ENCODE measurements at places on chromosomes 1 and 21. TPM values are rescaled to one million over a fixed set of nuclear protein-coding genes. Genes with fewer than 3 reads are reported as not detected.

The PRAMEF12 gene
- not detected for total RNA-seq

The ATP1A1 gene
- total RNA-seq, result 116 TPM

DNA sequence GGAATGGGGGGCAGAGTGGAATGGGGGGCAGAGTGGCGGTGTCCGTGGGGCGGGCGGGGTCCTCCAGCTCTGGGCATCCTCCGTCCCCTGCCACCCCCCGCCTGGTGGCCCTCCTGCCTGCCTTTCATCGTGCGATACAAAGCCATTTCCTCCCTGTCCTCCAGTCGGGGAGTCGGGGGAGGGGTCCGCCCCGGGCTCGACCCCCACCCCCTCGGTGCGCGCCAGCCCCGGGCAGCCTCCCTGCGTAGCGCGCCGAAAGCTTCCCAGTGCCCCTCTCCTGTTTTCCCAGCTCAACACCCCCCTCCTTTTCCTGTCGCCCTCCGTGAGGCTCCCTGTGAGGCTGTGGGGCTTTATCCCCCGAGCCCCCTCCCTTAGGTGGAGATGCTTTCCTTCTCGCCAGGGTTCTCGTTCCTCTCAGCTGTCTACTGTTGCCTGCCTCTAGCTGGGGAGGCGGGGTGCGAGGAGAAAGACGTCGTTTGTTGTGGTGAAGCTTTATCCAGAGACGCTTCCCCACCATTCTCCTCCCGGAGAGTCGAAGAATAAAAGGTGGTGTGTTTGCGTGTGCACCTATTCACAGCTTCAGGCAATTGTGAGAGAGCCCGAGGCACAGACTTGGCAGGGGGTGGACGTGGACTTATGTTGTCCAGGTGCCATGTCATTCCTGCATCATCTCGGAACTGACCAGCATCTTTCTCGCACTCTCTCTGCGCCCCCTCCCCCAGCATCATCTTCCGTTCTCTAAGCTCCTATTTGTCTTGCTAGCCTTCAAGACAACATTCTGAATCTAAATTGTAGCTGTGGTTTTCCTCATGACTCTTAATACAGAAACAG is 848 bp downstream of the DNM3 start:
- DNase-seq, result peak; percentile 15

The DNAJC28 gene
- total RNA-seq, result not detected

The GSTM4 gene
- 13.6 TPM for total RNA-seq

The AVPR1B gene
- not detected for total RNA-seq

GRCh38 chr1:245860657-245861544 is 646.2 kb downstream of the SMYD3 start:
- DNase-seq, result no peak

DNA sequence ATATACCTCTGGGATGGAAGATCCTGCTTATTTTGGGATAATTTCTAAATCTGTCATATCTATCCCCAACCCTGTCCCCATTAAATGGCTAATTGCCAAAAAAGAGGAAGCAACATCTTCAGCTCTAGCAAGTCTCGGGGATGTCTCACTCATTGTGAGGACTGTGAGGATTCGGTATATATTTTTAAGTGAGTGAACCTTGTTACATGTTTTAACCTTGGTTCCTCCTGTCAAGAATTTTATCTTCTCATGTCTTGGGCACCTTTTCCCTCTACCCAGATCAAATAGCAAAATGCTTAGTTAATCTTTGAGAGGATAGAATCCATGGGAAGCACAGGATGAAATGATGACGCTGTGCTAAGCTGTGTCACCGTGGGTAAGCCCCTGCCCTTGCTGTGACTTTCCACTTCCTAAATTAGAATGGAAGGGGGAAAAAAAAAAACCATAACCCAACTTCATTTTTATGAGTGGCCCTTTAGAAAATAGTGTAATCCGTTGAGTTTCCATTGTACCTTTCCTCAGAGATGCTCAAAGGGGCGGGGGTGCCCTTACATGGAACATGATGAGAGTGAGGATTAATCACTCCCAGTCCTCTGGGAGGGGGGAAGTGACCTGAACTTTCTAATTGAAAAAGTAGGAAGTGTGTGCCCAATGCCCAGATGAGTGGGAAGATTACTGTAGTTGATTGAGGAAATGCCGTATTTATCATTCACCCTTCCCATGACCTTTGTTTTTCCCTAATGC is 7.6 kb downstream of the ATP1A1 start:
- DNase-seq, result no peak

DNA sequence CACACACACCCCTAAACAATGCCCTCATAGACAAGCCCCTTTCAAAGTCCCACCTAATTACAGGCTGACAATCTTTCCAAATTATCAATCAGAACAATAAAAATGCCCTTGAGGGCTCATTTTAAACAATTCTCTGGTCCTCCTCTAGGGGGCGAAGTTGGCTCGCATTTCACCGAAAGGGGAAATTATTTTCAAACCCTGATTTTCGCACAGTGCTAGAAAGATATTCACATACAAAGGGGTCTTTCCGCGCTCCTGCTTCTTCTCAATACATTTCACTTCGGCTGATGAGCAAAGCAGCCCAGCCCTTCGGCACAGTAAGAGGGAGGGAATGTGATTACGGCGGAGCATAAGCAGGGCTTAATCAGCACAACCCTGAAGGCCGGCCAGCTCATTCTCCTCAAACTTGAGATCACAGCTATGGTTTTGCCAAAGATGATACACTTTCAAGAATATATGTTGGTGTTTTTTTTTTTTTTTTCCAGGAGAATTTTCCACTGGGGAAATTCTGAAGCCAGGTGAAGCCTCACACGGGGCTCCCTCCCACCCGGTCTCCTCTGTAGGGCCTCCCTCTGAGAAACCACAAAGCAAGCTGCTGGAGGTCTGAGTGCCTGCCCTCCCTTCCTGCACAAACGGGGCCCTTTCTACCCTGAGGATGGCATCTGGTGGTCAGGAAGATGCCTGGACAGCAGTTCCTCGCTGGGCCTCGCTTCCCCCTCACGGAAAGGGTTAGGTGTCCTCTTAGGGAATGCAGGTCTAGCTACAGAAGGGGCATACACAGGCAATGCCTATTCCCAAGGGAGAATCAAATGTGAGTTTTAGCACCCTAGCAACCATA is 66.9 kb downstream of the GNG12 start:
- peak; percentile 39 for DNase-seq

GRCh38 chr1:182281541-182281940 is 110.0 kb downstream of the GLUL start:
- no peak for DNase-seq

GRCh38 chr1:61004262-61005003 is 77.9 kb upstream of the NFIA start:
- no peak for DNase-seq

The TTC39A gene
- total RNA-seq, result 27.5 TPM

- no peak for DNase-seq
Observed at GRCh38 chr1:184296466-184297243, 90.2 kb upstream of the C1orf21 start.

DNA sequence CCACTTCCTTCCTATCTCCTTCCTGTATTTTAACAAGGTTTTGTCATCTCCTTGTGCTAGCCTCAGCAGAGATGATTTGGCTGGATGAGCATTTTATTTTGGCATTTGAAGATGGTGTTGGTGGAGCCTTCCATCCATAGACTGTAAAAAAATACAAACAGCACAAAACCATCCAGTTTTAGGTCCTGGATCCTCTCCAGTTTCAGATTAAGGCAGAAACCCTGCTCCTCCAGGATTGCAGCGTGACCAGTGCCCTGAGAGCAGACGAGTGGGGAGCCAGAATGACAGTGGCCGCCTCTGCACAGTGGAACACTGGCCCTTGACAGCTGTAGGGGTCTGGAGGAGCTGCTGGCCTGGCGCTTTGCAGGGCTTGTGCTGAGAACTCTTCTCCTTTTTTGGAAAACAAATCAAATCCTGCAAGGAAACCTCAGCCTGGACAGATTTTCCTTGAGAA is 72.2 kb upstream of the GADD45A start:
- DNase-seq, result no peak

GRCh38 chr1:73516451-73516850 is 681.5 kb downstream of the LRRIQ3 start:
- no peak for DNase-seq

DNA sequence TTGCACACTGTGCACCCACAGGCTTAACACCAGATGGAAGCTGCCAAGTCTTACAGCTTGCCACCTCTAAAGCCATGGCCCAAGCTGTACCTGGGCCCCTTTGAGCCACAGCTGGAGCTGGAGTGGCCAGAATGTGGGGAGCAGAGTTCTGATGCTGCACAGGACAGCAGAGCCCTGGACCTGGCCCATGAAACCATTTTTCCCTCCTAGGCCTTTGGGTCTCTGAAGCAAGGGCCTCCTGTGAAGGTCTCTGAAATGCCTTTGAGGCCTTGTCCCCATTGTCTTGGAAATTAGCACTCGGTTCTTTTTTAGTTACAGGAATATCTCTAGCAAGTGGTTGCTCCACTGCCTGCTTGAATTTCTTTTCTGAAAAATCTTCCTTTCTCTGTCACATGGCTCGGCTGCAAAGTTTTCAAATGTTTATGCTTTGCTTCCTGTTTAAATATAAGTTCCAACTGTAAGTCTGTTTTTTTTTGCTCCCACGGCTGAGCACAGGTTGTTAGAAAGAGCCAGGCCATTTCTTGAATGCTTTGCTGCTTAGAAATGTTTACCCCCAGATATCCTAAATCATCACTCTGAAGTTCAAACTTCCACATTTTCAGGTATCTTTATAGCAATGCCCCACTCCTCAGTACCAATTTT is 156.8 kb upstream of the GORAB start:
- DNase-seq, result no peak

DNA sequence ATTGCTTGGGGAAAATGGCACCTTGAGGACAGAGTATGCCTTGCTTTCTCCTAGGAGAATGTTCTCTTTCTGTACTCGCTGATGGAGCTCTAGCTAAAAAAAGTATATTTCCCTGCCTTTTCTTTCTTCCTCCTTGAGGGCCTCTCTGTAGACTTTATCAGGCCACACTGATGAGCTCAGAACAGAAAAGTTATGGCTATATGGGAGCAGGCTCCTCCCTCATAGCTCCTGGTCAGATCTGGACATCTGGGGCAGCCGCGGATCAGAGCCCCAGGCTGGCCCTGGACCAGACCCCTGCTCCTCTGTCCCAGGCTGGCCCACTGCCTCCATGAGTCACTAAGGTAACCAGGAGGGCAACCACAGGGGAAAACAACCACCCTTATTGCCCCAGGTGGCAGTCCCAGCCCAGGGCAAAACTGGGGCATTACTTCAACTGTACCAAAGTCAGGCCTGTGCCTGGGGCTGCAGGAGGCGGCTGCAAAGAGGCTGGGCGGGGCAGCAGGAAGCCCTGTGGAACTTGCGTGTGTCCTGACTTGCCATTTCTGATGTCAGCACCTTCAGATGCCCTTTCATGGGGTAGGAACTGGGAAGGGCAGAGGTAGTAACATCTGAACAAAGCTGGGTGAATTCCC is 26.3 kb upstream of the ZNF648 start:
- no peak for DNase-seq

DNA sequence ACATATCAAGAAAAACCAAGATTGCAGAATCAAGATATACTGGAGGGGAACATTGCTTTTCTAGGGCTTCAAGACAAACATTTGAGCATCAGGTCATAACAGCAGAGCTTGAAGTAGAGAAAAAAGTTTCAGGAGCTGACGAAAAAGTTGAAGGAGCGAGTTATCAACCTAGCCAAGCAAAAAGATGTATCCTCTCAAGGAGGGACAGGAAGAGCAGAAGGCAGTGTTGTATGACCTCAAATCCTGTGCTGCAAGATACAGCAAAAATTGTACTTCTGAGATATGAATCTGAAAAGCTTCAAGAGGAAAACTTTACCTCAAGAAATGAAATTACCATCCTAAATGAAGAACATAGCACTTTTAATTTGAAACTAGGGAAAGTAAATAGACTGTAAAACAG is 153.1 kb downstream of the AK5 start:
- DNase-seq, result no peak

The OR2L2 gene
- not detected for total RNA-seq

The GJA4 gene
- total RNA-seq, result not detected

DNA sequence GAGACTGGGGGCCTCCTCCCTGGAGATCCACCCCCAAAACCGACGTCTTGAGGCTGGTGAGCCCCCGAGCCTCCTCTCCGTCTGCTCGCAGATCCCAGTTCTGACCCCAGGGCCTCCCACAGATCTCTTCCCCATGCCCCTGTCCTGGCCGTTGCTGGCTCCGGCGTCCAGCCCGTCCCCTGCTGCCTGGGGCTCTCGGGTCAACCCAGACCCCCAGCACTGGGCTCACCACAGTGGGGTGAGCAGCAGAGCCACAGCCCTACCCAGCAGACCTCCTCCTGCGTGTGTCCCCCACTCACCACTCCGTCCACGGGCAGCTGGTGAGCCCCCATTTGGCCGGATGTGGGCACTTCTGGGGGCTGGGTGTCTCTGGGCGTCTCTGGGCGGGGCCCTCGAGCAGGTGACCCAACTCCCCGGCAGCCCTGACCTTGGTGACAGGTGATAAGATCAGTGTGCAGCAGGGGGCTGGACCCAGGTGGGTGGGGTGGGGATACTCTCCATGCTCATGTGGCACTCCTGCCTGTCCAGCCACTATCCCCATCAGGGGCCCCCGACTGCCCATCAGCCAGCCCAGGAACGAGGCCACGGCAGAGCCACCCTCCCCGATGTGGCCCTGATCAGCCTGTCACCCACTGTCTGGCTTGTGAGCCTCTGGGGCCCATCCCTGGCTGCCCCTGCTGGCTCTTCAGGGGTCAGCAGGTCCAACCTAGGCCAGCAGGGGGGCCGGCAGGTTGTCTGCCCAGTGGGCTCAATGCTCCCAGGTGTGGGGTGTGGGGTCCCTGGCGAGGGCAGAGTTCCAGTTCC is 709 bp downstream of the TNFRSF14 start:
- no peak for DNase-seq

DNA sequence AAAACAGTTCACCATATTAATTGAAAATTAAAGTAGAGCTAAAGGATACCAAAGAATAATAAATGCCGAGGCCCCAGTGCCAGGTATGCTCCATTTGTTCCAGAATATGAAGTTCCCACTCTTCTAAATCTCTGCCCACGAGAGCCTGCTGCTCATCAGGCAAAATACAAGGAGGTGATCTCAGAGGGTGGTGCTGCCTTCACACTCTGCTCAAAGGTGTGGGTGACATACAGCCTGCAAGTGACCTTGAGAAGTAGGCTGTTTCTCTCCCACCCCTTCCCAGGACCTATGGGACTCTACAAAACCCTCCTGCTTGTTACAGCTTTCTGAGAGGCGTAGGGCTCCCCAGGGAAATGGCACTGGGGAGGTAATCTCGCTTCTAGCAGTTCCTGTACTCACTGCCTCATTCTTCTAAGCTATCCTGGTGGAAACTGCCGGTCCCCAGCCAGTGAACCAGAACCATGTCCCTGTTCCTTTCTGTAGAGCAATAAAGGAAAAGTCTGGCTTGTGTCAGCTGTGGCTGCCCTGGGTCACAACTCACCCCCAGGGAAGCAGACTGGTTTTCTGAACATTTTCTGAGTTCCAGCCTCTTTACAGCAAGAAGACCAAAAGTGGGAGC is 26.9 kb upstream of the DPT start:
- DNase-seq, result peak; percentile 13

- DNase-seq, result peak; percentile 9
Observed at GRCh38 chr1:9589144-9589718, 520 bp downstream of the TMEM201 start.

DNA sequence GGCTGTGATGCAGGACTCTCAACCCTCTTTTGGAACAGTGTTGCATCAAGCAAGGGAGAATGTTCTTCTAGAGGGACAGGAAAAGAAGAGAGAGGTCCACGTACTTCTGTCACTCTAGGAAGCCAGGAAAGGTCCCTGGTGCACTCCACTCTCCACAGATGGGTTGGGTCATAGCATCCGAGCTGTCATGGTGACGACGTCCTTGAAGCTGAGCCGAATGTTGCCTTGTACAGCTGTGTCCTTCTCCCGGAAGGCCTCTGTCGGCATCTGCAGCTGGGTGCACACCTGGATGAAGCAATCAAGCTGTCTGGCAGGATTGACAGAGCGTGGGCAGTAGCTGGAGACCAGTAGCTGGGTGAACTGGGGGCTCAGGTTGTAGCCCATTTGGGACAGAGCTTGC is 12.5 kb downstream of the MDM4 start:
- DNase-seq, result no peak

All from Caki2 (cell line).